HL-60 (cell line): ENCODE measurements at places on chromosomes 12 and 14.

DNA sequence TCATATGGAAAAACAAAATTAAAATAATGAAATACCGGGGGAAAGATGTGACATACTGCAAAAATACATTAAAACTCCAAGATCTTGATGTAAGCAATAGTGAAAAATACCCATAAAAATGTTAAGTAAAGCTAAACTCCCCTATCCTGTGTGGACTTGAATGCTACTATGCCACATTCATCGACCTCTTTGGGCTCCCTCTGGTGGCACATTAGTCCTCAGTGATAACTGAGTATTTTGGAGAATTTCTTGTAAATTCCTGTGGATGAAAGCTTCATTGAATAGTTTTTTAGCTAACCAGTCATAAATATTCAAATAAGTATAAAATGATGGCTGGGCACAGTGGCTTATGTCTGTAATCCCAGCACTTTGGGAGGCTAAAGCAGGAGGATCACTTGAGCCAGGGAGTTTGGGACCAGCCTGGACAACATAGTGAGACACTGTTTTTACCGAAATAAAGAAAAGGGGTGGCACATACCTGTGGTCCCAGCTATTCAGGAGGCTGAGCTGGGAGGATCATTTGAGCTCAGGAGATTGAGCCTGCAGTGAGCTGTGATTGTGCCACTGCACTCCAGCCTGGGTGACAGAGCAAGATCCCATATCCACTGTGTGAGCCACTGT is 42.4 kb upstream of the SGPP1 start:
- DNase-seq = no peak

DNA sequence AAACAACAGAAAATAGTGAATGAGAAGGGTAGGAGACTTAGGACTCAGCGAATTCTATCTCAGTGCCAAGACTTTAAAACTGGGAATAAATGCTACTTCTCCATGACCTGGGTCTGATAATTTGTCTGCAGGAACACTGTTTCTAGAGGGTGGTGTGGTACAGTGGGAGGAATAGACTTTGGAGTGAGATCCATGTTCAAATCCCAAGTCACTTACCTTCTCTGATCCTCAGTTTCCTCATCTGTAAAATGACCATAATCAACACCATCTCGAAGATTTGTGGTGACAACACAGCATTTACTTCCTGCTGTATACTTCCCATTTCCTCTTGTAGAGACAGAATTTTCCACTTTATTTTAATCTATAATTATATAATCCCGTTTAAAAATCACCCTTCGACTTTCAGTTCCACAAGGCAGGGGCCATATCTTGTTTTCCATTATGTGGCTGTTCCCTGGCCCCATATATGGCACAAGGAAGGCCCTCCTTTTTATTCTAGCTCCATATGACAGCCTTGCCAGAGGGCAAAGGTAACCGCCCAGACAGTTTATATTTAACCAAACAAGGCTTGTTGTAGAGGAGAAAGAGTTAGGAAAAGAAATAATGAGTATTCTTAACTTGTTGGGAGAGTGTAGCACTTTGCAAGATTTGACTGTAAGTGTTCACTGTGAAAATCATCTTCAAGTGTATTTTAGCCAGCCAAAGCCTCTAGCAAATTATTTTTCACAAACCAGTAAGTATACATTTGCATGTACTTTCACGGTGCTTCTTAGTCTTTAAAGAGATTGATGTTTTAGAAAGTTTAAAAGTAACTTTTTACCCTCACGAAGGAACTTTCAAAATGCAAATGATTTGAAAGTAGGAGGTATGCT is 243.1 kb downstream of the AKAP6 start:
- DNase-seq = no peak

DNA sequence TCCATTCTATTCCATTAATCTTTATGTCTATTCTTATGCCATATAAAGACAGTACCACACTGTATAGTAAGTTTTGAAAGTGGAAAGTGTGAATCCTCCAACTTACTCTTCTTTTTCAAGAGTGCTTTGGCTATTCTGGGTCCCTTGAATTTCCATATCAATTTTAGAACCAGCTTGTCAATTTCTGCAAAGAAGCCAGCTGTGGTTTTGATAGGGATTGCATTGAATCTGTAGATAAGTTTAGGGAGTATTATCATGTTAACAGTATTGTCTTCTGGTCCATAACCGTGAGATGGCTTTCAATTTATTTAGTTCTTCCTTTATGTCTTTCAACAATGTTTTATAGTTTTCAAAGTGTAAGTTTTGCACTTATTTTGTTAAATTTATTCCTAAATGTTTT is 34.2 kb upstream of the GCH1 start:
- DNase-seq = no peak

DNA sequence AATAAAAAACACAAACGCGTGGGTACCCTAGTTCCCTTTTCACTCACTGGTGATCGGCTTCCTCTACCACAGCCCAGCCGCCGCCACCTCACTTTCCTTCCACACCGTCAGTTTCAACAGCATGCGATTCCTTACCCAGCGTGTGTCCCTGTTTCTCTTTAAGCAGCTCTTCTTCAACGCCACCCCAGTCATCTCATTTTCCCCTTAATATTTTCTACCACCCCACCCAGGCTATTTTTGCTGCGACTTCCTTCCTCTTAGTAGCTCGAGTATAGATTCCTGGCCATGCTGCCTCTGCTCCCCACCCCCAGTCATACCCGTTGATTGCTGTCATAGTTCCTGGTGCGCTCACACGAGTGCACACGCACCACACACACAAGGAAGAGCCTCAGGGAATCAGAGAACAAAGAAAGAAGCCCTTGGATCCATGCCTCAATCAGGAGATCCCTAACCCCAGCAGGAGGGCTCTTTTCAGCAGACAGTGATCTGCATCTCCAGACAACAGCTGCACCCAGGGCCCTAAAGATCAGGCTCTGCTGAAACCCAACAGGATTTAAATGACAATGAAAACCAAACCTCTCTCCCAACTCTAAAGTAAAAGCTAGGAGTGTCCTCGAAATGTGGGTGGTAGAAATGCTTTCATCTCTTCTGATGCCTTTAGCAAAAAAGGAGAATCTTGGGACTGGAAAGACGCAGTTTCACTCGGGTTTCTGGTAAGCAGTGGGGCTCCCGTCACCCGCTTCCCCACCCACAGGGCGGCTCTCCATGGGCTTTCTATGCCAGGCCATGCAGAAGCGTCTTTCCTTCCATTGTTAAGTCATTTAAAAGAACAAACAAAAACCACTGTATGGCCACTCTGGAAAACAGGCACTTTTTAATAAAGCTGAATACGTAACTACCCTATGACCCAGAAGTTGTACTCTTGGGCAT is 23.8 kb downstream of the VPS37B start:
- DNase-seq = peak; percentile 86

DNA sequence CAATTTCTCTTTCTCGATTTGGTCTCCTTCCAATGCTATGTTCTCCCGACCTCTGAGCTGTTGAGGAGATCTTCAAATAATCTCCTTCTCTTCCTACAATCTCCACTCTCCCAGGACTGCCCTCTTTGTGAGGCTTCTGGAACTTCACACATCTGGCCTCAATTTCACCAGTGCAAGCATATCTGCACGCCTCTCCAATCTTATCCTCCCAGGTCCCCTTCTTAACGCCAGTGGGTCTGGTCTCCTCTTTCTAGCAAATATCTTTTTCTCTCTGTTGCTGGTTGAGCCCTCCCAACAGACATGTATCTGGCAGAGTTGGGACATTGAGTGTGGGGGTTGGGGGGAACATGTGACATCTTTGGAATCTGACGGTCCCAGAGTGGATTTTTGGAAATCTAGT is 17.9 kb downstream of the RTL1 start:
- DNase-seq = no peak
